ENCODE measurements at places on chromosomes 5 and 9. TPM values are rescaled to one million over a fixed set of nuclear protein-coding genes. Genes with fewer than 3 reads are reported as not detected.

The ECSCR gene
- 29.6 TPM for polyA plus RNA-seq

DNA sequence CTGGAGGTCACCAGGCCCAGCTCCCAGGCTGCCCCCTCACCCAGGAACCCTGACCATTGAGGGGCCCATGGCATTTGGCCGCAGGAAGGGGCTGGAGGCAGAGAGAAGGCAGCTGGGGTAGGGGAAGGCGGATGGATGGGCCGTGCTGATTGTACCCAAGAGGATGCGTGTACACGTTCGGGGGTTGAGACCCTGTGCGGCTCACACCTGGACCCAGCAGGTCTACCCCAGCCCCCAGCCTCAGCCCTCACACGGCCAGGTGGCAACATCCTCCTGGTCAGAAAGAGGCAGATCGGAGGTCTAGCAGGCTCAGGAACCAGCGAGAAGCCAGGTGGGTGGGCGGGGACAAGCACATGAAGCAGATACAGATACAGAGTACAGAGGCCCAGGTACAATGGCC lies 33.7 kb downstream of the NACC2 start:
- no peak for DNase-seq

The PAX5 gene
- 0.21 TPM for polyA plus RNA-seq

DNA sequence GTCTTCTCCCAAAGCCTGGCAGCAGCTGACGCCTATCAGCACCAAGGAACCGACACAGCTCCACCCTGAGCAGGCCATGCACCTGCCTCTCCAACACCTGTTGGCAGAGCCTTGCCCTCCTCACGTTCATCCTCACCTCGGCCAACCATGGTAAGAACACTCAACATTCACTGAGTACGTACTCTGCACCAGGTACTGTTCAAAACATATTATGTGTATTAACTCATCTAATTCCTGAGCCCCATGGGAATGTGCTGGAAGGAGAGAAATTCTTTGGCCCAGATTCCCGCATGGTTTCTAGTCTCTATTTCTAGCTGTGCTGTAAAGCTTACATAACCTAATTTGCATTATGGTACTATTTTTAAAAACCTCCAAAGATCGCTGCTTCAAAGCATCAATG lies 86.1 kb downstream of the GPR21 start:
- no peak for DNase-seq

DNA sequence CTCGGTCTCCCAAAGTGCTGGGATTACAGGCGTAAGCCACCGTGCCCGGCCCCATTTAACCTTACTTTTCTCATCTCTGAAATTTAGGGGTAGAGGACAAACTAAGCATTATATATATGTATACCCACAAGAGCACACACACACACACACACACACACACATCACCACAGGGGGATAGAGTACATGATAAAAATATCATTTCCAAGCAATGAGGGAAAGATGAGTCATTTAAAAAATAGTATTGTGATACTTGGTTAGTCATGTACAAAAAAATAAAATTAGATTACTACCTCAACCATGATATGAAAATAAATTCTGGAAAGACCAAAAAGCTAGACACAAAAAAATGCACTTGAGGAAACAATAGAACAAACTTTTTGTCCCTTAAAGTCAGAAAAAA lies 67.2 kb downstream of the CDH18 start:
- no peak for DNase-seq

DNA sequence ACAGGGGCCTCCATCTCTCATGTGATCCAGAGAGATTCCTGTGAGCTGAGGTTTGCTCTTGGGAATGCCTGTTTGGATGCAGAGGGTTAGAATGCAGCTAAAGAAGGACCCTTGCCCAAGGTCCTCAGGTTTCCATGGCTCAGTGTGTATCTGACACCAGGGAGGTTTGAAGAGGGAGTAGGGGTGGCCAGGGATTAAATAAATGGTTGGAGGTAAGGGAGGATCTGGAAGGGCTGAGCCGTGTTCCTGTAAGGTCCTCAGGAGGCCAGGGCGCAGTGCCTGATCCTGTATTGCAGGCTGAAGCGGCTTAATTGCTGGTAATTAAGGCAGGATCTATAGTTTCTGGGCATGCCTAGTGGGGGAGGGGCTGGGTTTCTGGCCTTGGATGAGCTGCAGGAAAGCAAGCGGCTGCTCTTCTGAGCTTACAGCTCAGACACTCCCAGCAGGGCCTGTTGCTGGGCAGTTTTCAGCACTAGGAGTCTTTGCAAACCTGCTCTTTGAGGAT lies 41.5 kb upstream of the MAP1B start:
- DNase-seq, result no peak

GRCh38 chr9:21155501-21155900 lies 11.0 kb downstream of the IFNA21 start:
- no peak for DNase-seq

DNA sequence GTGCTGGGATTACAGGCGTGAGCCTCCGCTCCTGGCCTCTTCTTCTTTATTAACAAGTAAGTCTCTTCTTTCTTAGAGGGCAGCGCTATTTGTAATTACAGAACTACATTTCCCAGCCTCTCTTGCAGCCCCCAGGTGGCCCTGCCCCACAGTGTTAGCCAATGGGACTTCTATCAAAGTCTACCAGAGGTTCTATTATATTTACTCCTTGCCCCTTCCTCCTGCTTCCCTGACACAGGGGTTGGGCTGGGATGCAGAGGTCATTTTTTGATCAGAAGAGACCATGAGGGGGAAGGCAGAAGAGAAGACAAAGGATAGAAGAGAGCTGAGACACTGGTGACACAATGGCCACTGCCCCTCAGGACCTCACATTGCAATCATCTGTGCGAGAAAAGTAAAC lies 224.2 kb downstream of the SYK start:
- no peak for DNase-seq

GRCh38 chr5:140109759-140110645 lies 3.9 kb upstream of the PURA start:
- DNase-seq, result no peak

- no peak for DNase-seq
These were observed 68.7 kb upstream of the CTSL start for GRCh38 chr9:87657190-87657589.

The MSMP gene
- not detected for polyA plus RNA-seq
